ENCODE measurements at places on chromosomes 11 and 22. TPM values are rescaled to one million over a fixed set of nuclear protein-coding genes. Genes with fewer than 3 reads are reported as not detected.

MYRF gene
- total RNA-seq, result 0.78 TPM

ZNF408 gene
- total RNA-seq, result 13.9 TPM

UEVLD gene
- total RNA-seq, result 31.4 TPM

- H3K4me3 ChIP-seq, result no peak overlapping the region
- no peaks in the 10 kb centered on the region for H3K27me3 ChIP-seq
- DNase-seq, result no peak
- no peak overlapping the region for H3K27ac ChIP-seq
Observed at GRCh38 chr11:66176650-66177049, 91.8 kb upstream of the RAB1B start.

DNA sequence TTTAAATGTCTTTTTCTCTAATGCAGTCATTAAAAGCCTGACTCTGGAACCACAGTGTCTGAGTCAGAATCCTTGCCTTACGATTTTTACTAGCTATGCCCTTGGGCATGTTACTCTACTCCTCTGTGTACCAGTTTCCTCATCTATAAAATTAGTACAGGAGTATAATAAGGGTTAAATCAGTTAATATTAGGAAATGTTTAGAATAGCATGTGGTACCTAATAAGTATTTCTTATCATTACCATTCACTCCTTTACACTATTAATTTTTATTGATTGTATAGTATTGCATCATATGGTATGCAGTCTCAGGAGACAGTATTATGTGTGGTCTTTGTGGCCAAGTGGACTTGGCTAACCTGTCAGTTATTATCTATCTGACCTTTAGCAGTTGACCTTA is 68.2 kb downstream of the METTL15 start:
- no peak overlapping the region for H3K4me3 ChIP-seq
- peaks cover 3% of the 10 kb centered on the region for H3K36me3 ChIP-seq
- no peaks in the 10 kb centered on the region for H3K27me3 ChIP-seq
- no peak overlapping the region for H3K27ac ChIP-seq
- no peak for DNase-seq
